ENCODE measurements at places on chromosomes 1 and 21. TPM values are rescaled to one million over a fixed set of nuclear protein-coding genes. Genes with fewer than 3 reads are reported as not detected.
A peak's percentile ranks its signal among the peaks of the same experiment; 100 is the strongest.

Gene LCE3D
- 9.1 TPM for polyA plus RNA-seq

DNA sequence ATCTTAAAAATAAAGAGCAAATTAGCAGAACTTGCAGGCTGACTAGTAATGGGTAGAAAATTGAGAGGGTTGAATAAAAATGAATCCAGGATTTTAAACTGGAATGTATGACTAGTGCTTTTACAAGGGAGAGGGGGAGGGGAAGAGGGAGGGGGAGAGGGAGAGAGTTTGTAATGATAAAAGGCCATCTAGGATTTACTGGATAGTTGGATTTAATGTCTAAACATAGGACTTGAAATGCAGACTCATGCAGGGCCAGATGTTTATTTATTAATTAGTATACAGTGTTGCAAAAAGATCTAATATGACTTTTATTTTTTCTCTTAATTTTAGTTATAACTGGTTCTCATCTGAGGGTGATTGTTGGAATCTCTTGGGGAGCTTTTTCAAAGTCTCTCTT is 4.3 kb downstream of the ZNF326 start:
- H3K27me3 ChIP-seq, result no peaks in the 10 kb centered on the region
- H3K4me1 ChIP-seq, result peaks cover 18% of the 10 kb centered on the region
- DNase-seq, result no peak
- peaks cover 4% of the 10 kb centered on the region for H3K36me3 ChIP-seq
- H3K4me3 ChIP-seq, result no peak overlapping the region

Gene GPR3
- polyA plus RNA-seq, result 0.94 TPM

GRCh38 chr1:184152434-184152898 is 100.9 kb downstream of the TSEN15 start:
- no peak overlapping the region for H3K27ac ChIP-seq
- peaks cover 6% of the 10 kb centered on the region for H3K4me1 ChIP-seq
- DNase-seq, result no peak
- no peak overlapping the region for H3K4me3 ChIP-seq
- no peaks in the 10 kb centered on the region for H3K27me3 ChIP-seq
- H3K36me3 ChIP-seq, result no peaks in the 10 kb centered on the region

GRCh38 chr1:100542285-100542684 is 4.3 kb downstream of the GPR88 start:
- no peak for DNase-seq
- H3K27ac ChIP-seq, result no peak overlapping the region
- no peak overlapping the region for H3K4me3 ChIP-seq
- H3K36me3 ChIP-seq, result no peaks in the 10 kb centered on the region

- no peak for DNase-seq
- no peak overlapping the region for H3K27ac ChIP-seq
- H3K36me3 ChIP-seq, result no peaks in the 10 kb centered on the region
- H3K4me1 ChIP-seq, result peaks cover 15% of the 10 kb centered on the region
These were observed 30.2 kb downstream of the EYA3 start for GRCh38 chr1:28058168-28058567.

DNA sequence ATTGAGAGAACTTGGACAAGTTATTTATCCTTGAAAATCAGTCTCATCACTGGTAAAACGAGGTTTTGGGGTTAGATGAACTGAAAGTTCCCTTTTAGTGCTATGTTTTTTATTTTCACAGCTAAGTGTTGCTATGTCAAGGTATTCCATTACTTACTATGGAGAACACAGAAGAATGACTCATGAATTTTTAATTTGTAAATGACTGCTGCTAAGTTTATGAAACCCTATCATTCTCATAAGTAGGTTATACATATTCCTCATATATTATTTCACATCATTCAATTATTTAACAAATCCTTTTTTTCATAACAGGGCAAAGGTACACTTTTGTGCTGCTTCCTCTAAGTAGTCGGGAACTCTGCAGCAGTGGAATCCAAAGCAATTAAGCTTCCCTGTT is 52.2 kb upstream of the ATP1A1 start:
- no peak overlapping the region for H3K4me3 ChIP-seq
- no peak overlapping the region for H3K27ac ChIP-seq
- no peaks in the 10 kb centered on the region for H3K36me3 ChIP-seq
- H3K27me3 ChIP-seq, result no peaks in the 10 kb centered on the region

DNA sequence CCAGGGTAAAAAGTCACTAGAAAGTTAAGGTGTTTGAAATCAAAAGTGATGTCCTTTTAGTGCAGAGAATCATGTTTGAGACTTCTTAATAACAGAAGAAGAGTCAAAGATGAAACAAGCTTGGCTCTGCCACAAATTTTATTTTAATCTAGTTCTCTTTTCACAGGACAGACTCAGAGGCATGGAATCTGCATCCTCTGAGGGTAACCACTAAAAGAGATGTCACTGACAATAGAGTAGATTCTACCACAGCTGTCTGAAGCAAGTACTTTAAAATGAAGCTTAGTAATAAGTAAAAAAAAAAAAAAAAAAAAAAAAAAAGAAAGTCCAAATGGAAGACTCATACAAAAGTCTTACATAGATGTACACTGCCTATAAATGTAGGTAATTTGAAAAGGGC is 519.7 kb upstream of the PRMT6 start:
- H3K4me3 ChIP-seq, result no peak overlapping the region
- no peak overlapping the region for H3K27ac ChIP-seq
- H3K36me3 ChIP-seq, result no peaks in the 10 kb centered on the region

Gene GSTM1
- 13.5 TPM for polyA plus RNA-seq

GRCh38 chr21:26877018-26877417 is 31.8 kb upstream of the ADAMTS1 start:
- H3K27ac ChIP-seq, result no peak overlapping the region
- H3K27me3 ChIP-seq, result no peaks in the 10 kb centered on the region
- no peak for DNase-seq
- H3K4me3 ChIP-seq, result no peak overlapping the region
- no peaks in the 10 kb centered on the region for H3K4me1 ChIP-seq

GRCh38 chr1:236103646-236104218 is 38.6 kb upstream of the GPR137B start:
- H3K4me1 ChIP-seq, result peaks cover 9% of the 10 kb centered on the region
- H3K4me3 ChIP-seq, result no peak overlapping the region
- no peak overlapping the region for H3K27ac ChIP-seq
- no peak for DNase-seq

GRCh38 chr1:177817937-177818875 is 151.7 kb downstream of the SEC16B start:
- no peak overlapping the region for H3K4me3 ChIP-seq
- DNase-seq, result no peak
- H3K27ac ChIP-seq, result no peak overlapping the region
- H3K4me1 ChIP-seq, result no peaks in the 10 kb centered on the region
- peaks cover 9% of the 10 kb centered on the region for H3K27me3 ChIP-seq
- H3K36me3 ChIP-seq, result no peaks in the 10 kb centered on the region

Gene ACOT11
- 3.9 TPM for polyA plus RNA-seq

GRCh38 chr1:156203331-156203730 is 9.4 kb downstream of the SLC25A44 start:
- H3K36me3 ChIP-seq, result peaks cover 17% of the 10 kb centered on the region
- DNase-seq, result no peak
- no peaks in the 10 kb centered on the region for H3K27me3 ChIP-seq
- H3K4me1 ChIP-seq, result peaks cover 8% of the 10 kb centered on the region

Gene CACNA1E
- polyA plus RNA-seq, result not detected

GRCh38 chr1:28956038-28956464 is 41.7 kb downstream of the EPB41 start:
- no peak for DNase-seq
- peaks cover 2% of the 10 kb centered on the region for H3K36me3 ChIP-seq
- H3K27ac ChIP-seq, result no peak overlapping the region
- peaks cover 10% of the 10 kb centered on the region for H3K4me1 ChIP-seq
- no peaks in the 10 kb centered on the region for H3K27me3 ChIP-seq

Gene DCST1
- 0.05 TPM for polyA plus RNA-seq

Gene COL9A2
- 1.6 TPM for polyA plus RNA-seq

Gene PTPRC
- not detected for polyA plus RNA-seq

Gene SMIM1
- polyA plus RNA-seq, result 0.79 TPM

GRCh38 chr1:36881068-36881405 is 153.3 kb downstream of the GRIK3 start:
- H3K27me3 ChIP-seq, result no peaks in the 10 kb centered on the region
- H3K36me3 ChIP-seq, result no peaks in the 10 kb centered on the region
- no peak overlapping the region for H3K4me3 ChIP-seq
- no peaks in the 10 kb centered on the region for H3K4me1 ChIP-seq

Gene TNFAIP8L2
- polyA plus RNA-seq, result not detected

GRCh38 chr1:206468571-206468970 is 1.7 kb upstream of the IKBKE start:
- H3K4me3 ChIP-seq, result no peak overlapping the region
- peaks cover 31% of the 10 kb centered on the region for H3K4me1 ChIP-seq
- H3K27ac ChIP-seq, result no peak overlapping the region
- H3K27me3 ChIP-seq, result no peaks in the 10 kb centered on the region
- H3K36me3 ChIP-seq, result peaks cover 3% of the 10 kb centered on the region
- no peak for DNase-seq

Gene LRRC53
- polyA plus RNA-seq, result not detected

DNA sequence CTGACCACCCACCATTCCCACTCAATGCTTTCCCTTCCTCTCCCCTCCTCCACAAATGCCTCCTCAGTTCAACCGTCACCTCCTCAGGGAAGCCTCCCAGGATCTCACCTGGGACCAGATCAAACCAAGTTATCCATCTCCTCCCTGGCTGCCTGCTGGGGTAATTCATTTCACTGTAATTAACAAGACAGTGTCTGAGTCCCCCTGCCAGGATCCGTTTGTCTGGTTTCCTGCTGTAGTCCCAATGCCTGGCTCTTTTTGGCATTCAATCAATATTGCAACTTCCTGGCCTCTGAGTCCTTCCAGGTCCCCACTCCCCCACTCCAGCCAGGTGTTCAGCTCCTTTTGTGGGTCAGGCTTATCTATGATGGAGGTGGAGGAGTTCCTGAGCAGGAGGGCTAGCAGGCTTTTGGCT is 687.7 kb downstream of the PTPRU start:
- H3K36me3 ChIP-seq, result no peaks in the 10 kb centered on the region
- H3K27ac ChIP-seq, result no peak overlapping the region
- no peaks in the 10 kb centered on the region for H3K27me3 ChIP-seq
- H3K4me3 ChIP-seq, result no peak overlapping the region
- no peaks in the 10 kb centered on the region for H3K4me1 ChIP-seq
- no peak for DNase-seq

DNA sequence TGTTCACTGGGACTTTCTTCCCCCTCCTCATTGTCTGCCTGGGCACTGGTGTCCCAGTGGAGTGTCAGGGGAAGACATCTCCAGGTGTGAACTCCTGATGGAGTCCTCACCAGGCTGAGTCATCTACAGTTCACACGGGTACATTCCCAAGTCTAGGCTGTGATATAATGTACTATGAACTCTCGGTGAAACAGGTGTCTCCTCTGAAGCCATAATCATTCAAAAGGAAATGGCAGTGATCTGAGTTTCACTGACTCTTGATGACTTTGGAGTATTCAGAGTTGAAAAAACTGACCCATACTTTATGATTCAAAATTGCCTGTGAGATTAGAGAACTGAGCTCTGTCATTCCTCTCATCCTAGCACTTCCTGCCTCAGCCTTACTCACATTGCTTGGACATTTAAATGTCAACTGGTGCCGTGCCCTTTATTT is 9.1 kb downstream of the LAMC2 start:
- H3K4me3 ChIP-seq, result no peak overlapping the region
- no peaks in the 10 kb centered on the region for H3K27me3 ChIP-seq
- H3K4me1 ChIP-seq, result peaks cover 79% of the 10 kb centered on the region
- peak; percentile 50 for DNase-seq

GRCh38 chr1:33338048-33338439 is 17.1 kb upstream of the A3GALT2 start:
- no peak for DNase-seq
- H3K27ac ChIP-seq, result no peak overlapping the region
- no peak overlapping the region for H3K4me3 ChIP-seq
- peaks cover 59% of the 10 kb centered on the region for H3K4me1 ChIP-seq
- no peaks in the 10 kb centered on the region for H3K27me3 ChIP-seq

- H3K4me1 ChIP-seq, result peaks cover 2% of the 10 kb centered on the region
- no peak for DNase-seq
- H3K27me3 ChIP-seq, result peaks cover 30% of the 10 kb centered on the region
- H3K36me3 ChIP-seq, result no peaks in the 10 kb centered on the region
- H3K4me3 ChIP-seq, result peak overlapping the region; percentile 64
These were observed 794 bp downstream of the NID1 start for GRCh38 chr1:236063919-236064673.

- no peak for DNase-seq
- no peak overlapping the region for H3K4me3 ChIP-seq
- H3K4me1 ChIP-seq, result no peaks in the 10 kb centered on the region
- no peak overlapping the region for H3K27ac ChIP-seq
- H3K36me3 ChIP-seq, result no peaks in the 10 kb centered on the region
- no peaks in the 10 kb centered on the region for H3K27me3 ChIP-seq
These were observed 276.5 kb downstream of the PLPP3 start for GRCh38 chr1:56302878-56303277.

Gene FYB2
- polyA plus RNA-seq, result not detected

- no peak overlapping the region for H3K27ac ChIP-seq
- no peak overlapping the region for H3K4me3 ChIP-seq
These were observed 28.5 kb upstream of the C1orf198 start for GRCh38 chr1:230896779-230897178.

Gene S100A7
- polyA plus RNA-seq, result 31.2 TPM

DNA sequence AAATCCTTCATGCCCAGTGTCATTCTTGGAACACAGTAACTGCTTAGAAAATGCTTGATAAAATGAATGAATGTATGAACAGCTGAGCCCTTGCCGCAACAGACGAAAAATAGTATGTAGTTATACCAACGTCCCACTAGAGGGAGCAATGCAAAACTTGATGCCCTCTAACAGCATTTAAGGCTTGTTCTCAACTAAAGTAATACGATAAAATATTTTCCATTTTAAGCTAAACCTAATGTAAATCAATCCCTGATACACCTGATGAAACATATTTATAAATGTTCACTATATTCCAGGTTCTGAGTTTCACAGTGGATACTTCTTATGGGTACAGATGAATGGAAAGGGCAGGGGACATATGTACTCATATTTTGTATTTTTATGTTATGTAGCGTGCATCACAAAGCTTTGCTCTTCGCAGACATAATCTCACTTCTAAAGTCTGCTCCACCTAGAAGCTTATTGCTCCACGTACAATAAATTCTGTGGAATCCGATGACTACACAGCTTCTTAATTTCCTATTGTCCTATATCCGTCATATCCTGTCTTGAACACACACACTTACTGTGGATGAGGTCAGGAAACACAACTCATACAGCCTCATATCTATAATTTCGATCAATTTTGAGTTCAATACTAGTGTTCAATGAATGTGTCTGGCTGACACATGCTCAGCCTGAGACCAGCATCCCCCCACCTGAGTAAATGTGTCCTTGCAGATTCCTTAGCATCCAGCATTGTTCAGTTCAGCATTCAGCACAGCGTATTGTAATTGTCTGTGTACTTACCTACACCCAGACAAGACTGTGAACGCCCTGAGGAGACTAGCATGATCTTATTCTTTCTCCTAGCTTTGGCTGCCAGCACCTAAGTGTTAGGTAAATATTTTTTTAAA is 4.4 kb upstream of the UTP25 start:
- no peaks in the 10 kb centered on the region for H3K27me3 ChIP-seq
- H3K27ac ChIP-seq, result peak overlapping the region; percentile 92
- no peaks in the 10 kb centered on the region for H3K36me3 ChIP-seq
- DNase-seq, result no peak
- peaks cover 56% of the 10 kb centered on the region for H3K4me1 ChIP-seq
